ENCODE measurements at places on chromosomes 5 and 9.

DNA sequence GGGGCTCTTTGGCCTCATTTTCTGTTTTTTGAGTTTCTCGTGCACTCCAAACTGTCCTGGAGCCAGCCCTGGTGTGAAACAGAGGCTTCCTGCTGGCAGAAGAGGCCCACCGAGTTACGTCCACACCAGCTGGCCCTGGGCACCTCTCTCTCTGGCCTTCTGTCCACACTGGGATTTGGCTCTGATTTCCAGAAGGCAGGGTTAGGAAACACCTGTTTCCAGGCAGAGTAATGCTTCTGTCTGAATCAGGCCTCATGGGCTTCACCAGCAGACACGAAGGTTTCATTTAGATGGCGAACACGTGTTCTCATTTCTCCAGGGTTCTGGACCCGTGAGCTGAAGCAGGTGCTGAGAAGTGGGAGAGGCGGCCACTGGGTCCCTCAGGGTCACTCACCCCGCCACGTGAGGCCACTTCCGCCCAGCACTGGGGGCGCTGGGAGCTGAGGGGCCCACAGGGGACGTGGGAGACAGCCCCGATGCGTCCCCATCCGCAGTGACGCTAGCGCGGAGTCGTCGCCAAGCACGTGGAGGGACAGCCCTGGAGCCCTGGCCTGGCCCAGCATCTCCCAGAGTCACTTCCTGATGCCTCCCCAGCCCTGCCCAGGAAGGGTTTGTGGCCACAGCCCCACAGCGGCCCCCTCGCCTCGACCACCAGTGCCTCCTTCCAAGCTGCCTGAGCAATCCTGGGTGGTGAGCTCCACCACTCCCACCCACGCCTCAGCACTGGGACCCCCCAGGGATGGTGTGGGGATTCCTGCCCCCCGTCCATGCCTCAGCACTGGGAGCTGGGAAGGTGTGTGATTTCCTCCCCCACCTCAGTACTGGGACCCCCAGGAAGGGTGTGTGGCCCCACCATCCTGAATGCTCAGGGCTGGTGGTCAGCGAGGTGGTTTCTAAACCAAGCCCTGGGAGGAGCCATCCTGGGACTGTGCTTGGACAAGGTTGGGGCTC lies 4.9 kb upstream of the LRRC14B start:
- DNase-seq, result no peak

- DNase-seq, result peak; percentile 78
Observed at GRCh38 chr5:77852514-77853352, 76.6 kb upstream of the TBCA start.

DNA sequence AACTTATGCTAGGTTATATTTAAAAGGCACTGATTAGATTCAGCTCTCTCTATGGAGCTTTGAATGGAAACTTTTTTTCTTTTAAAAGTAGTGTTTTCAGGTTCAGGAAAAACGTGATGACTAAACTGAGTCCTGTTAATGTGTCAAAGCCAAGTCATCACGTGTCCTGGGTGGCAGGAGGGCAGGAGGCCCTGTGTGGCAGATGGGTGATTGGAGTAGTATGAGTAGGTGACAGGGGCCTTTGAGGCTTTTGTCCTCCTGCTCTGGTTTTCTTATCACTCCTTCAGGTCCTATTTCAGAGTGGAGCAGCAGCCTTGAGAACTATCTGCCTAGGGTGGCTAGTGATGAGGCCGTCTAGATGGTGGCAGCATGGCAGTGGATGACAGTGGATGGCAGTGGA lies 17.7 kb upstream of the CARTPT start:
- DNase-seq, result no peak

GRCh38 chr5:4225741-4226140 lies 630.1 kb downstream of the IRX1 start:
- no peak for DNase-seq

- DNase-seq, result no peak
Observed at GRCh38 chr5:176897263-176897662, 1.9 kb downstream of the HK3 start.

- peak; percentile 21 for DNase-seq
Observed at GRCh38 chr5:41908374-41909079, 4.4 kb downstream of the RIMOC1 start.

- DNase-seq, result no peak
Observed at GRCh38 chr5:180982008-180982741, 6.5 kb upstream of the BTNL3 start.

DNA sequence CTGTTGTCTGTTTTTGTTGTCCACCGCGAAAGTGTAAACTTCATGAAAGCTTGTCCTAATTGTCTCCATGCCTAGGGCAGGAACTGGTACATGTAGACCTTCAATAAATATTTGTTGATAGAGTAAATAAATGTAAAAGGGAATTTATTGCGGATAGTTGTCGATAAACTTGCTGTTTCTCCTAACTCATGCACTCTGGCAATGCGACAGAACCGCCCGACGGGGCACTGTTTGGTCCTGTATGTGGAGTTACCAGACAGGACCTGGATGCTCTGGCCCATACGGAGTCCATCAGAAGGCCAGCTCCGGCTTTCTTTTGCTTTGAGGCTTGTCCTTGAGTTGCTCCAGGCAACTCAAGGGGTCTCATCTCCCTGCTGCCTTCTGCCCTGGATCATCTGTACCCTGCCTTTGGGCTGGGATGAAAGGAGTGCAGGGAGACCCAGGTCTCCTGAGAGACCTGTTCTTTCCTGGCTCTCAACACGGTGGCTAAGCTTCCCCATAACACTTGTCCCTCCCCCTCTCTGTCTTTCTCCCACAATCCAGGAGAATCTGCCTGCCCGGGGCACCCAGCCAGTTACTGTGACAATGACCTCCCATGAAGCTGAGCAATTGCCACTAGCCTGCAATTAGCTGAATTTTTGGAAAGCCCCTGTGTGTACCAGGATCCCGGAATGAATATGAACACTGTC lies 149.5 kb upstream of the PTCH1 start:
- no peak for DNase-seq

GRCh38 chr9:69757996-69758675 lies 1.7 kb downstream of the PTAR1 start:
- peak; percentile 34 for DNase-seq

GRCh38 chr5:120615967-120616645 lies 152.0 kb downstream of the PRR16 start:
- DNase-seq, result no peak

- no peak for DNase-seq
Observed at GRCh38 chr9:82721593-82721992, 341.3 kb downstream of the RASEF start.

DNA sequence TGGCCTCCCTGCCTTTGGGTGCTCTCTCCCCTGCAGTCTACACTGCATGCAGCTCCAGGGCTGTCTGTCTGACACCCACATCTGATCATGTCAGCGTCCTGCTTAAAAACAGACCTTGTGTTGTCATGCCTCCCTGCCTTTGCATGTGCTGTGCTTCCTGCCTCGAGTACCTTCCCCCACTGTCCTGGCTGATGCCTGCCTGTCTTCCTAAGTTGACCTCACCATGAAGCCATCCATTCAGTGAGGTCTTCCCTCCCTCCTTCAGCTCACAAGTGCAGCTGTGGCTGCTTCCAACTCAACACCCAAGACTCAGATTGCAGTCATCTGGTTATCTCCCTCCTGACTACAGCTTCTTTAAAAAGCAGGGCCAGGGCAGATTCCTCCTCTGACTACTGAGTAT lies 5.5 kb downstream of the ANGPTL2 start:
- no peak for DNase-seq

- DNase-seq, result no peak
Observed at GRCh38 chr5:55737793-55738192, at the start of gene DDX4. Gene DDX4 (plus strand): TSS chr5:55738061. CDS start chr5:55738964, 903 bp downstream.

GRCh38 chr5:142507531-142508372 lies 178.1 kb downstream of the FGF1 start:
- DNase-seq, result no peak

DNA sequence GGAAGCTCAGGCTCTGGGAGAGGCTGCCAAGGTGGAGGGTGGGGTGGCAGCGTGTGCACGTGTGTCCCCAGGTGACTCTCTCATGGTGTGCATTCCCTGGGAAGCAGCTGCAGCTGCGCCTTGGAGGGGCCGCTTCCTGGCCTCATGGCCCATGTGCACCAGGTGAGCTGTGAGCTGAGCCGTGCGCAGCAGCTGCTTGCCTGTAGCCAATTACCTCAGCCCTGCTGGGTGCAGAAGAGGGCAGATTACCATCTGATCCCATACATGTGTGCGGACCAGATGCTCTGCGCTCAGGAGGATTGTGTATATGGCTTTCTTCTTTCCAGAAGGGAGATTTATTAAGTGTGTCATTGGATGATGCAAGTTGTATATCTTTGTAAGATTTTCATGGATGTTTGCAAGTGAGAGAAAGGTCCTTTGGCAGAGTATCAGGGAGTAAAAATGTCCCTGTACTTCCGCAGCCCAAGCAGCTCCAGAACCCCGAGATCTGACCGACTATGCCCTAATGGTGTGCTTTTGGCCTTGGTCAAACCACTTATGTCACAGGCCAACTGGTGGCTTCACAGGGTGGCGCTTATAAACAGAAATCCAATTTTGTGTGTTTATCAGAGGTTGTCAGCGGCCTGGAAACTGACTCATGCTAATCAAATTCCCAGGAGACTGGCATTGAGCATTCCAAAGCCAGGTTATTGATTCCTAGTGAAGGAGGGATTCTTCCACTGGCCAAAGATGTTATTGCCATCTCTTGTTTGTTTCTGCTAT lies 229.3 kb downstream of the GOLPH3 start:
- peak; percentile 70 for DNase-seq

- DNase-seq, result no peak
Observed at GRCh38 chr5:56676091-56676768, 139.1 kb upstream of the MAP3K1 start.

- DNase-seq, result no peak
Observed at GRCh38 chr5:15191012-15191411, 309.0 kb upstream of the FBXL7 start.

- DNase-seq, result no peak
Observed at GRCh38 chr5:143707806-143708205, 104.2 kb upstream of the HMHB1 start.

- DNase-seq, result no peak
Observed at GRCh38 chr9:38107811-38108304, 38.8 kb upstream of the SHB start.

DNA sequence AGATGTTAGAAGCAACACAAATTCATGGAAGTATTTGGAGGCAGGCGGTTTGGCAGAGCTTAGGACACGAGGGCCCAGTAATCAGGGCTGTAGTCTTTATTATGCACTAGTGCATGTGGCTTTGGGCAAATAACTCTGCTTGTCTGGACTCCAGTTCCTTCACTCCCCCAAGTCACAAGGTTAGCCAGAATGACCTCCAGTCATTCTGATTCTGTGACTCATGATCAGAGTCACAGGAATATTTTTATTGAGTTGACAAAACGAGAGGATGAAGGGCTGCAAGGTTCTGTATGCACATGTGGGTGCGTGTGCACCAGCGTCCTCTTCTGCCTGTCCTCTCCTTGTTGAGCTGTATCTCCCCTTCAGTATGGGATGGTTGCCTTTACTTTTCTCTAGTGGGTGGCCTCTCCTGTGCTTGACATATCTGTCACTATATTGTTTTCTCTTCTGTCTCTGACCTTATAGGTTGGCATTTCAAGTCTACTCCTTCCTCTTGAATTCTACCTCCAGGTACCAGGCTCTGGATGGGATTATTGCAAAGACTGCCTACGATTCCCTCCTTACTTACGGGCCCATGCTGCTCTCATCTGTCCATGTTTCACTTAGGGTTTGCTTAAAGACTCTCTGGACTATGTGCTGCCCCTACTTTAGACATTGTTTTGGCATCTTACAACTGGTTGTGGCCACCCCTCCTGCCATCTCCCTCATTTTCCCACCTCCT lies 94.6 kb downstream of the KDM4C start:
- DNase-seq, result no peak

- DNase-seq, result peak; percentile 76
Observed at GRCh38 chr5:17216974-17217492, 398 bp upstream of the BASP1 start.

DNA sequence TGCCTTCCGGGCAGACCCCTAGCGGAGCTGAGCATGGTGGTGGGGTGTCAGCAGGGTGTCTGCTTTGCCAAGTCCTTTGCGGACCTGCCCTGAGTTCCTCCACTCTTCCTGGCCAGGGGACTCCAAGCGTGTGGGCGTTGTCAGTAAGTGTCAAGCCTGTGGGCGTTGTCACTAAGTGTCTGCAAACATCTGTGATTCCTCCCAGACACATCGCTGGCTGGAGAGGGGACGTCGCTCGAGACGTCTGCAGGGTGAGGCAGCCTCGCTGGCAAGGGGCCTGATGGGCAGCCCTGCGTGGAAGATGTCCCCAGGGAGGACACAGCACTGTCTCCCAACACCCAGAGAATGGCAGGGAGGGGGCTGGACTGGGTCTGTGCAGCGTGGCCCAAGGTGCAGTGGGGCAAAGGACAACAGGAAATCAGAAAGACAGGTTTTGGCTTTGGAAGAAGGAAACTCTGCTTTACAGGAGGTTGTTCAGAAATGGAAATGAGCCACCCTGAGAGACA lies 28.8 kb downstream of the ADAMTSL2 start:
- peak; percentile 36 for DNase-seq

GRCh38 chr5:107408564-107408963 lies 262.2 kb downstream of the EFNA5 start:
- DNase-seq, result no peak

DNA sequence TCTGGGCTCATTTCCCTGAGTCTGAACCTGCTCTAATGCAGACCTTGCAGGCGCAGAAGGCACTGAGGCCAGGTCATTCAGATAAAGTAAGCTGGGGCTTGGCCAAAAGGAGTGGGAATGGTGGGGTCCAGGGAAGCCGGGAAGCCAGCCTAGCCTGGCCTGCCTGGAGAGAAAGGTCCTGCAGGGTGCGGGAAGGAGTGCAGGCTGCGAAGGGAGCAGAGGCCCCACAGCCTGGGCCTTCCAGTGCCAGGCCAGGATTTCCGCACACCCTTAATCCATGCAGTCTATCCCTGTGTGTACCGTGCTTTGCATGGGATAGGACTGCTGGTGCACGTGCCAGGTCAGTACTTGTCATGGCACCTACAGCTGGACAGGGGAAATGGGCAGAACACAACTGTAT lies 3.6 kb upstream of the STING1 start:
- no peak for DNase-seq

DNA sequence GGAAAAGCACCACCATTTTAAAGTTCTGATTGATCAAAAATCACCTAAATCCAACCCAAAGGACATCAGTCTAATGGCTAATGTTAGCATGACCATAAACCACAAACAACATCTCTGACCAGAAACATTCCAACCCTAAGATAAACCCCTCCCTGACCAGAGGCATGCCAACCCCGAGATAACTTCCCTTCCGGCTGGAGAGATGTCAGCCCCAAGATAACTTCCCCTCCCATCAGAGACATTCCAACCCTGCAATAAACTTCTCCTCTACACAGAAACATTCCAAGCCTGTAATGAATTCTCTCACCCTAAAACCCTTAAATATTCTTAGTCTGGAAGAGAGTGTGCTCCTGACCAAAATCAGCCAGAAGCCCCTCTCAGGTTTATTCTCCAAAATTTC lies 364.3 kb downstream of the KCNN2 start:
- DNase-seq, result no peak

Measured in muscle of back (tissue), 13 donors.